Large intestine (tissue), 12 donors: ENCODE measurements at places on chromosomes 11 and 22. TPM values are rescaled to one million over a fixed set of nuclear protein-coding genes. Genes with fewer than 3 reads are reported as not detected.

DNA sequence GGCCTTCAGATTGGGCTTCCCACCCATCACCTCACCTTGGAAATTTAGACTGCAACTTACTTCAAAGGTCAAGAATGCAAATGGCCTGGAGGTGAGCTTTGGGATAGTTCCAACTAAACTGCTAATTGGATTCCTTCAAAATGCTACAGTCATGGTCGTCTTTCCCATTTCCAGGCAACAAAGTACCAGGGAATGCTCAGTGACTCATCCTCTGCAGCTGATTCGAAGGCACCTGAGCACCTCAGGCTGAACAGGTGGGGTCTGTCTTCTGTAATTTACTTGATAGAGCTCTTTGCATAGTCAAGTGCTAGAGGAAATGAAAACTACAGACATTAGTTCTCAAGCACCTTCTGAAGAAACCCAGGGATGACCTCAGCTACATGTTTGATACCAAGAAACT lies 20.5 kb upstream of the FSHB start:
- no peak for DNase-seq

DNA sequence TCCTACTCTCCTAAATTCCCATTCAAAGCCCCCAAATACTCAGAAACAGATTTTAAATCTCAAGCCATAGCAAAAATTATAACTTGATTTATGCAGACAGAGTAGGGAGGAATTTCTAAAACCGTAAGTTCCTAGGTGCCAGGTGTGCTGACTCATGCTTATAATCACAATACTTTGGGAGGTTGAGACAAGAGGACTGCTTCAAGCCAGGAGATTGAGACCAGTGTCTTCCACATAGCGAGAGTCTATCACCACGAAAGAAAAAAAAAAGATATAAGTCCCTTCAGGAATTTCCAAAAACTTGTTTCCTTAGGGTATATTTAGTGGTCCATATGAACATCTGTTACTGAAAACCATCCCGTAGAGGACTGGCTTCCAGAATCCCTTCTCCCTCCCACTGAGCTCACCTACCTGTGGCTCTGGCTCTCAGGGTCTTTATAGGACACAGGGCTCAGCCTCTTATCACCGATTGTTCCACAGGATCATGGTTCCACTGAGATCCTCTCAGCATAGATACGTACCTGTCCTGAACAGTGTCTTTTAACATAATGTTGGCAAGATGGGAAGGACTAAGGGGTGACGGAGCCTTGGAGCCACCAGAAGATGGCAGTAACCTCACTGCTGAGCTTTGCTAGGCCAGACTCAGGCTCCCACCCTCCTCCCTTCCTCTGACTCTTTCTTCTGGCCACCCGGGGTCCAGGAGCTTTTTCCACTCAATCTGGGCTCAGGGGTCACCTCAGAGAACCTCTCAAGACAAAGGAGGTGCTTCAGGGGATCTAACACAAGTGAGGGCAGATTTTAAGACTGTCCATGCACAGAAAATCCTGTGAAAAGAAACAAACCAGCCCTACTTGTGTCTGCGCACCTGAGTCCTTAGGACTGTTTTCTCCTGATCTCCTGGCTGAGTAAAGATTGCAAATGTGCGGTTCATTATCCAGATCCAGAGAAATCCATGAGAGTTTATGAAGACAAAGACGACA lies 117.5 kb upstream of the TOP3B start:
- DNase-seq: no peak

GRCh38 chr11:102457865-102458264 lies 5.3 kb upstream of the TMEM123 start:
- no peak for DNase-seq

GRCh38 chr11:124724979-124725718 lies 14.6 kb upstream of the NRGN start:
- peak; percentile 64 for DNase-seq

DNA sequence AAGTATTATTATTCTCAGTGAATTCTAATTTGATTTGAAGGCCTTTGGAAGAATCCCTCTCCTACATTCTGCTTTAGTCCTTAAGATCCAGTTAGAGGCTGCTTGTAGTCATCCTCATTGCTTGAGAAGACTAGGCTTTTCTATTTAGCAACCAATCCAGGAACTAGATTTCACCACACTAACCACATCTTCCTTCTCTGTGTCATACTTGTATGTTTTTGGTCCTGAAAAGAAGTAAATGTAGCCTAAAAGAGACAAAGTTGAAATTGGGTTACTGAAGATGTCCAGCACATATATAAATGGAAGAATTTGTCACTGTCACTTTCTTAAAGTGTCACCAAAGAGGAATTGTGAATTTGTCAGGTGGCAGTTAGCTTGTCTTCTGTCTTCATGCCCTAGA lies 46.6 kb upstream of the MMP7 start:
- DNase-seq: no peak

The KRTAP5-11 gene
- 0.19 TPM for polyA plus RNA-seq
